Activated CD8-positive, alpha-beta memory T cell treated with anti-CD3 and anti-CD28 coated beads for 24 hours (primary cell): ENCODE measurements at places on chromosomes 16 and 17.

DNA sequence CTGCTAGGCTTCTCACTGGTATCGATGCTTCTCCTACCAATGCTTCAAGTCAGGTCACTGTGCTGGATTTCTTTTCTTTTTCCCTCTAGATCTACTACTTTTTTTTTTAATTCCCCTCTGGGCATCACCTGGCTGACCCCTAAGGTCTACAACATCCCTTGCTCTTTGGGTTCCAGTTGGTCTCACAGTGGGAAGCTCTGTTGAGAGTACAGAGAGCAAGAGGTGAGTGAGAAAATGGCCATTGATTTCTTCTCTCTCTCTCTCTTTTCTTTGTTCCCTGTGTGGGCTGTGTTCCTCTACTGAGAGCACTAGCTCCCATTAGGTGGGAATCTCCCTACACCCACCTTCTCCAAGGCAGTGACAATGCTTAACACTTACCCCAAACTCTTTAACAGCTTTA, 413.4 kb downstream of the KCNJ2 start:
- DNase-seq: no peak

- DNase-seq: peak; percentile 89
Observed at GRCh38 chr16:4330277-4330874, 14.5 kb downstream of the GLIS2 start.

DNA sequence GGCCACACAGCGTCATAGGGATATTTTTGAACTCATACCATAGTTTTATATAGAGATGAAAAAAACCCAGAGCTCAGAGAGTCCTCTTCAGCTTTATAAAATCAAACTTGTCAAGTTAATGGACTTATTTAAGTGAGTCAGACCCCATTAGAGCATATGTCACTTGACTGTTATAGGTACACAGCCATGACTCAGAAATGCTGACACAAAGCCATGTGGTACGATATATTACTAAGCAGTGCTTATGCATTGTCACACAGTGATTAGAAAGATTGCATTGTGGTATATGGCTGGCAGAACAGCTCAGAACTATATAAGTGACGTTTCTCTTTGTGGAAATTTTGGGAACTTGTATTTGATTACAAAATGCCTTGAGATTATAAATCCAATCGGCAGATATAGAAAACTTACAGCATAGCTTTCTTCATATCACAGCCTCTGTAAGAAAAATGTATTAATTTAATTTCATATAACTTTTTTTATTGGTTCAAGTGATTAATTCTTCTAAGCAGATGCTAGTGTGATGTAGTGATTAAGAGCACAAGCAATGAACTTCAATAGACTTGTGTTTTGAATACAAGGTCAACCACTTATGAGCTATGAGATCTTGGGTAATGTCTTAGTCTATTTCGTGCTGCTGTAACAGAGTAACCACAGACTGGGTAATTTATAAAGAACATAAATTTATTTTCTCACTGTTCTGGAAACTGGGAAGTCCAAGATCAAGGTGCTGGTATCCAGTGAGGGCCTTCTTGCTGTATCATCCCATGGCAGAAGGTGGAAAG, 25.8 kb upstream of the GINS3 start:
- DNase-seq: no peak

GRCh38 chr16:1145383-1146100, 7.4 kb upstream of the CACNA1H start:
- no peak for DNase-seq

- DNase-seq: no peak
Observed at GRCh38 chr16:51939378-51939871, 607.5 kb downstream of the TOX3 start.

- no peak for DNase-seq
Observed at GRCh38 chr16:1560866-1561265, 27.4 kb downstream of the TMEM204 start.

- DNase-seq: no peak
Observed at GRCh38 chr16:50580180-50580798, 32.1 kb downstream of the NKD1 start.

DNA sequence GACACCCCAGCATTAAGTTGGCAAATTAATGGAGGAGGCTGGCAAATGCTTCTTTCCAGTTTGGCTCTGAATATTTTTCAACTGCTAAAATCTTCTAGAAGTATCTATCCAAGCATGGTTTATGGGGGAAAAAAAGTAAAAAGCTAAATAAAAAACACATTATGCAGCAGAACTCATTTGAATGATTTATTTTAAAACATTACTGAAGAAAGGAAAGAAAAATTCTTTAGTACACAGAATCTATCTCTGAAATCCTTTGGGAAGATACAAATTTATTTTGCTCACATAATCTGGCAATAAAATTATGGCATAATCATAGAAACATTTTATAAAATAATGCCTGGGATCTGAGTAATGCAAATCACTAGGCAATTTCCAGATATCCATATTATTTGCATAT, 328.1 kb upstream of the MON1B start:
- no peak for DNase-seq

DNA sequence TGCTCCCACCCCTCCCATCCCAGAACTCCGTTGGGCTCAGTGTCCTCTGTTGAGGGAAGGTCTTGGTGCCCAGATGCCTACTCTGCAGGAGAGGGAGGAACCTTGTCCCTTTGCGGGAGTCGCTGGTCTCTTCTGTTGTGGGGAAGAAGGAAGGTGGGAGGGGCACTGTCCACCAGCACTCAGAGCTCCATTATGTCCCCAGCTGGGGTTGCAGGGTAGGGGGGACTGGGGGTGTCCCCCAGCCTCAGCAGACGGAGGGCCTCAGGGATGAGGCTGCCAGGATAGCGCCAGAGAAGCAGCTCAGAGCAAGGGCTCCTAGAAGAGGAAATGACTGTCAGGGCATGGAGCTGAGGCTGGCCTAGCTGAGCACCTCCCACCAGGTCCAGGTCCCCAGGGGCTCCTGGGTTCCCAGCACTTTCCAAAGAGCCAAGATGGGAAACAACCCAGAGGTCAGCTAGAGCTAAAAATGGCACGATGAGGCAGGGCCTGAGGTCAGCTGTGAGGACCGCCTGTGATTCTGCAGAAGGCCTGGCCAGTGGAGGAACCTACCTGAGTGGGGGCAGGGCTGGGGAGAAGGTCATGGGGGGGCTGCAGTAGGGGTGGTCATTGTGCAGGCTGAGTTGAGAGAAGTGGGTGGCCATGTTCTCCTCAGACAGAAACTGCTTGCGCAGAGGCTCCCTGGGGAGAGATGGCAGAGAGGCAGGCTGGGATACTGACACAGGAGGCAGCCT, 893 bp downstream of the HCFC1R1 start:
- peak; percentile 75 for DNase-seq

GRCh38 chr17:5110816-5111215, 862 bp downstream of the ZNF232 start:
- no peak for DNase-seq

DNA sequence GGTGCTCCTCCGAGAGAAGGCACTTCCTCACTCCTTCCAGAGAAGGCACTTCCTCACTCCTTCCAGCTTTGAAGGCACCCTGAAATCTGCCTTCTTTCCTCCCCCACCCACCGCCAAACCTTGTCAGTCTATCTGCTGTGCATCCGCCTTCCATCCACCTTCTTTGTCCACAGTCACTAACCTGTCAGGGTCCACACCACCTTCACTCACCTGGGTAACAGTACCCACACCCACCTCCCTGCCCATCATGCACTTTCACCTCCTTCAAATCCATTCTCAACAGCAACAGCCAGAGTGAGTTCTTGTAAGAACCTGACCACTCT, 5.2 kb downstream of the CCDC102A start:
- DNase-seq: no peak

DNA sequence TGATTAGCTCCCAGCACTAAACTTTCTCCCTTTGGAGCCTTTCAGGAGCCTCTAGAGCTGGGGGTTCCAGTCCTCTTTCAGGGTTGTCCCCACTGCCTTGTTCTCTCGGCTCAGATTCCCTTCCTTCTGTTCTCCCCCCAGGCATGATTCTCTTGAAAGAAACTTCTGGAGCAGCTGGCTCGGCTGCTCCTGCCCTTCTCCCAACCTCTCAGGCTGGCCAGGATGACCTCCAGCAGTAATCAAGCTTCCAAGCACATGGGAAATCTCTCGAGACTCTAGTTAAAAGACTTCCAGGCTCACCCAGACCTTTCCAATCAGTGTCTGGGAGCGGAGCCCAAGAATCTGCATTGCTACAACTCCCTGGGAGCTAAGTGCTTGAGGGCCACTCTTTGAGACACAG, 3.6 kb downstream of the SDK2 start:
- DNase-seq: no peak

DNA sequence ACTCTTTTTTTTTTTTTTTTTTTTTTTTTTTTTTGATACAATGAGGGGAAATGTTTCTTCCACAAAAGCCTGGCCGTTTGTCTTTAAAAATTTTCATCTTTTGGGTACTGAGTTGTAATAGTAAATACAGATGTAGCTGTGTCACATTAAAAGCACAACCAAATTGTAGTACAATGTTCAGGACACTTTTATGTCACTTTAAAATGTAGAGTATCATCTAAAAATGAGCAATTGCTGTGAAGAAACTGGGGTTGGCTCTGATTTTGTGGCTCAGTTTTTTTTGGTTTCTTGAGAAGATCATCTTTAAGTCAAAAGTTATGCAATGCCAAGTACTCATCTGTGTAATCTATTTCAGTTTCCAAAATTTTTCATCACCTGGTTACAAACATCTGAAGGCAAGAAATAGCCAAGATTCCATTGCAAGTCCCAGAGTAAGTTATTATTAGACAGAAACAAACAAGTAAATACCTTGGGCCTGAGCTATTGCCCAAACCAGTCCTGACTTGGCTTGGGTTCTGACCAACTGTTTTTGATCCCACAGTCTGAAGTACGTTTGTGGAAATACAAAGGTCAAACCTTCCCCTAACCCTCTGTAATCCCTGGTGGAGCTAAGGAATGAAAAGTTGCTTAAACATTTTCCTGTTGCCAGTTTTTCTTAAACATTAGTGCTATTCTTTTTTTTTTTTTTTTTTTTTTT, 717.2 kb downstream of the WWOX start:
- DNase-seq: no peak

DNA sequence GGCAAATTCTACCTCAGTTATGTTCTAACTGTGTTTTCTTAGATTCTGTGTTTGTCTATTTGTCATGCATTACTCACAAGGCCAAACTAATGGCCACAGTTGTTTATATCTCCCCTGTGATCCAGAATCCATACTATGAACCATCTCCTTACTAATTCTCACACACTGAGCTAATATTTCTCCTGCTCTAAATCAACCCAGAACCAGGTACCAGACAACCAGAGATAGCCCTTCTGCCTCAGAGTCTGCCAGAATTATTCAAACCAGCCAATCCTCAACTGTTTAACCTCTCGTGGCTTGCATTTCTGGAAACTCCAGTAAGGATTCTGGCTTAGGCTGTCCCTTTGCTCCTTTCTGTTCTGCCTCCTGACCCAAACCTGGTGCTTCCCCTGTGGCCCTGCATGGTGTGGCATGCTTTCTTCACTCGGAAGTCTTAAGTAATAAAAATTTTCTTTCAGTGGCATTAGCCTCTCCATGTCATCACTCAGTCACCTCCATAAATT, 59.4 kb downstream of the EFCAB5 start:
- no peak for DNase-seq

DNA sequence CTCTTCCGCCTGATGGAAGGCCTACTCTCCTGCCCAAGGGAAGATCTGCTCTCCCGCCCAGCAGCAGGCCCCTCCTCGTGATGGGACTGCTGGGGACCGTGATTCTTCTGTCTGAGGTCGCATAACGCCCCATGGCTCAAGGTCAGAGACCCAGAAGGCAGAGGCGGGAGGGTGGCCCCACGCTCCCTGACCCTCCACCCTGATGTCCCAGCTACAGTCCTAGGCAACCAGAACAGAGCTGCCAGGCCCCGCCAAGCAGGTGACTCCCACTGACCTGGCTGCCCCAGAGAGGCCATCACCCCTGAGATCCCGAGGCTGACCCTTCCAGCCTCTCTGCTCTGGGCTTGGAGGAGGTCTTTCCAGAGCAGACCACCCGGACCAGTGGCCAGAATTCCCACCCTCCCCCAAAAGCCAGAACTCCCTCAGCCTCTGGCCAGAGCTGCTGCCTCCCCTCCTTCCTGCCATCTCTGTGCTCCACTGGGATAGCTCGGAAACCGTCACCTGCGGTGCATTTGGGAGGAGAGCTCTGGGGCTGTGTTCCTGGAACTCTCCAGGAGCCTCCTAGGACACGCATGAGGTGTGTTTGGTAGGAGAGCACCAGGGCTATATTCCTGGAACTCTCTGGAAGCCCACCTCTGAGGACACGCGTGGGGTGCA, 7.3 kb downstream of the ENPP7 start:
- DNase-seq: no peak

DNA sequence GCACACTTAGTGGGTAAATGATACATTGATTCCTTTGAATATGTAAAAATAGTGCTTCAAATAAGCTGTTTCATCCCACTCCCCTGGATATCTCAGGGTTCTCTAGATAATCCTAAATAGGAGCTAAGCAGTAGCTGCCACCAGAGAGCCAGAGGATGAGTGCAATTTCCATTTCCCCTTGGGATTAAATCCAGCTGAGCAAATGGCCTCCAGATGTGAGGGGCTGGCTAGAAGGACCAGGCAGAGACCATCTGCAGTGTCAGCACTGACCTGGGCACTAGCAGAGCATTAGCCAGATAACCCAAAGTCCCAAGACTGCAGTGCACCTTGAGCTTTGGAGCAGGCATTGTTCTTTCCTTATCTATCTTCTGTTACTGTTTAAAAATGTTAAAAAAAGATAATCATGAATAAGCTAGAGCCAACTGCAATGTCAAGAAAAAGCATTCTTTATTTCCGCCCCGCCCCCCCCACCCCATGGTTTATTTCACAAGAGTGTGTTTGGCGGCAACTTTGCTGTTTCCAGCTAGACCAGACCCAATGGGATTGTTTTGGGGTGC, 19.5 kb downstream of the GPR179 start:
- DNase-seq: no peak

DNA sequence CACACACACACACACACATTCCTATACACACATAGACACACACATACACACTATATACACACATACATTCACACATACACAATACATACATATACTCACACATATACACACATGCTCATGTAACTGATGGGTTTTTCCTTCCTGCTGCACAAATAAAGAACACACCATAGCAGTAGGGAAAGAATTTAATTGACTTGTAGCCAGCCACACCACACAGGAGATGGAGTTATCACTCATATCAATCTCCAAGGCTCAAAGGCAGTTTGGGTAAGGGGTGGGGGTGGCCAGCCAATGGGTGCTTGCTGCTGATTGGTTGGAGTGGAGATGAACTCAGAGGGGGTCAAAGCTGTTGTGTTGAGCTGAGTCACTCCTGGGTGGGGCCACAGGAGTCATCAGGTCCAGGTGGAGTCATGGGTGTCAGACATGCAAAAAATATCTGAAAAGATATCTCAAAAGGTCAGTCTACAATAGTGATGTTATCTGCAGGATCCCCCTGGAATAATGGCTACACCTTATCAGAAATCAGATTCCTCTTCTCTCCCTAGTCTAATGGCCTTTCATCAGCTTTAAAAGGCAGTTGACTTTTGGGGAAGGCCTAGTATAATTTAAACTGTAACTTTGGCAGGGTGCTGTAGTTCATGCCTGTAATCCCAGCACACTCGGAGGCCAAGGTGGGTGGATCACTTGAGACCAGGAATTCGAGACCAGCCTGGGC, 46.1 kb downstream of the WSB1 start:
- DNase-seq: no peak

DNA sequence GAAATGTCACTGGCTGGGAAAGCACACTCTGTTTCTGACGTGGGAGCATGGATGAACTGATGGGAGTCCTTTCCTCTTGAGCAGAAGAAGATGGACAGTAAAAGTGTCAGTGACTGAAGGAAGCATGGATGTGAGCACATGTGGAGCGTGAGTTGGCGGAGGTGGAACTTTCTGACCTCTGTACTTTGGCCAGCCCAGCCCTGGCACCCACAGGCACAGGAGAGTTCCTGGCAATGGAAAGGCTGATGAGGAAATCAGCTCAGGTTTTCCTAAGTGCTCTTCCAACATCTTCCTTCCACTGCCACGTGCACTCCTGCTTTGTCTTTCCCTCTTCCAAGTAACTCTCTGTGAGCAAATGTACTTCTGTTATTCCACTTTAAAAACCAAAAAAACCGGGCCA, 276.8 kb downstream of the NTN1 start:
- no peak for DNase-seq
